PC-9 (cell line): ENCODE measurements at places on chromosomes 2 and 18. TPM values are rescaled to one million over a fixed set of nuclear protein-coding genes. Genes with fewer than 3 reads are reported as not detected.

DNA sequence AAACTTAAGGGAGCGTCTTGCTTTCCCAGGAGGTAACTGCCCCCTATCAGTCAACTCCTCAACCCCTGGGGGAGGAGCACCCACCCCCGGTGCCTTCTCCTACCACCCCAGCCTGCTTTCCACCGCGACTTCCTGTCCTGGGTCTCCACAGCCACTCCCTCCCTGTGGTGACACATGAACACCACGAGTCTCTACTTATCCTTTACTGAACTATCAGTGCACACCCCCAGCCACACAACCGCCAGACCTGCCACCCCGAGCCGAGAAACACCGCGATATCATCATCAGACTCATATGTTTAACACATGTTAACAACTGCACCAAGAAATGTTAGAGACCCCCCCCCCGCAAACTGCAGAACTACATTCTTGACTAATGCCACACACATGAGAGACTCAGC, 43.3 kb downstream of the LONRF2 start:
- no peak for DNase-seq

DNA sequence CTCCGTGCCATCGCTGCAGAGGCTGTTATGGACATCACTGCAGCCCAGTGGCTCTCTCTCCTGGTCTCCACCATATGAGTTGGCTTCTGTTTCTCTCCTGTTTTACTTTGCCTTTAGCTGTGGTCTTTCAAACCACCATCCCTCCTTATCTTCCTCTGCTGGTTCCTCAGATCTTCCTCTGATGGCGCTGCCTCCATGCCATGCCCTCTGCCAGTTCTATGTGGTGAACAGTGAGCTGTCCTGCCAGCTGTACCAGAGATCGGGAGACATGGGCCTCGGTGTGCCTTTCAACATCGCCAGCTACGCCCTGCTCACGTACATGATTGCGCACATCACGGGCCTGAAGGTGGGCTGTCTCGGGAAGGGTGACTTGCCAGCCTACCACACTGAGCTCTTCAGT, 13.1 kb downstream of the TYMS start:
- no peak for DNase-seq

DNA sequence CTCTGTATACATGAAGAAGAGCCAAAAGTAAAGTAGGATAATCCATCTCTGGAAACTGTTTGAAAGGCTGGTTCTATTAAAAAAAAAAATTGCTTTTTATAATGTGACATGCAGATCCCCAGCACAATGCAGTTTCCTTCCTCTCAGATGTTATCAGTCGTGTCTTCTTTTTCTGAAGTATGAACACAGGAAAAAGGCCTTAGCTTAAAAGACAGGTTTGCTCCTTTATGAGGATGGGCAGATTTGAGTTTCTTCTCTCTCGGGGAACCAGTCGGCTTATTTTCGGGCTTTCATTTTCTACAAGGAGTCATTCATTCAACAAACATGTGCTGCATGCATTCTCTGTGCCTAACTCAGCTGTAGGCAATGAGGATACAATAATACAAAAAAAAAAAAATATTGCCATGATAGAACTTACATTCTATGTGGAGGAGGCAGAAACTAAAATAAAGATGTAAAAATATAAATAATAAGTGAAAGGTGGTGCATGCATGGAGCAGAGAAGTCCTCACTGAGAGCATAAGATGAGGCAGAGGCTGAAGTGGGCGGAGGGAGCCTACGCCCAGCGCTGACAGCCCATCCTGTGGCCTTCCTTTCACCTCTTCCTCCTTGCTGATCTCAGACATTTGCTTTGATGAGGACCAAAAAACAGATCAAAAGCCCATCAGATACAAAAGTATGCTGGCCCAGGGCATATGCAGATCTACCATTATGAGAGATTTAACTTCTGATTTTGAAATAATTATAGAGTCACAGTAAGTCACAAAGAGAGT, at the start of gene CD226:
CD226 (minus strand) TSS at position 513 of the 773 bp plus-strand sequence; CDS start at position 46, 467 bp downstream.
- DNase-seq, result no peak

DNA sequence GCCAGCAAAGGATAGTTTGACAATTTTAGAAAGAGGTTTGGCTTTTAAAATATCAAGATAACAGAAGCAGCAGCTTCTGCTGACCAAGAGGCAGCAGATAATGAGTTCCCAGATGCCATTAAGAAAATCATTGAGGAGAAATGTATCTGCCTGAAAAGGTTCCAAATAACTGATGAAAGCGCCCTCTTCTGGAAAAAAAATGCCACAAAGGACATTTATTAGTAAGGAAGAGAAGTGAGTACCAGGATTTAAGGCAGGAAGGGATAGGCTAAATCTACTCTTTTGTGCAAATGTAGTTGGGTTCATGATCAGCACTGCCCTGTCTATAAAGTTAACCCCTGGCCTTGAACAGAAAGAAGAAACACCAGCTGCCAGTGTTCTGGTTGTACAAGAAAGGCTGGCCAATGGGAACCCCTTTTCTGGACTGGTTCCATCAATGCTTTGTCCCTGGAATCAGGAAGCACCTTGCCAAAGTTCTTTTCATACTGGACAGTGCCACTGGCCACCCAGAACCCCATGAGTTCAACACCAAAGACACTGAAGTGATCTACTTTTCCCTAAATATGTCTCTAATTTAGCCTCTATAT, 40.6 kb downstream of the DHX57 start:
- DNase-seq, result no peak

ARL4C gene
- 51.3 TPM in 2 replicates for total RNA-seq
